ENCODE measurements at places on chromosomes 2 and 18.
A peak's percentile ranks its signal among the peaks of the same experiment; 100 is the strongest.

DNA sequence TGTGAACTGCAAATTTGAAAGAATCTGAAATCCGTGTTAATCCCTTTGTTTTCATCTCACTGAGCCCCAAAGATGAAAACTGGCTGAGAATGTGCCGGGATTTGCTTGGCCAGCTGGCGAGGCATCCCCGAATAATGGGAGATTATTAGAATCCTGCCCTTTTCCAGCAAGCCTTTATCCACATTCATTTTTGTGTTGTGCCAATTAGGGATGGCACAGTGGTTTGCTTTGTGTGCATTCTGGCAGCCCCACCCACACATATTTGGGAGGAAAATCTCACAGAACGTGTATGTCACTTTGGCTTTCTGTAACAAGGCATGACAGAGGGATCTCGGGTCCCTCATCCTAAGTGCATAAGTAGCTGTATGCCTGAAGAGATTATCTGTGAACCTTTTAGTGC, 405.8 kb upstream of the FAM98A start:
- no peak overlapping the region for H3K27ac ChIP-seq
- H3K36me3 ChIP-seq, result no peaks in the 10 kb centered on the region
- no peaks in the 10 kb centered on the region for H3K4me1 ChIP-seq

GRCh38 chr2:207505728-207506127, 24.0 kb upstream of the CREB1 start:
- H3K27me3 ChIP-seq, result no peaks in the 10 kb centered on the region
- no peak for DNase-seq
- peaks cover 1% of the 10 kb centered on the region for H3K36me3 ChIP-seq
- H3K27ac ChIP-seq, result peak overlapping the region; percentile 30
- H3K4me1 ChIP-seq, result peaks cover 62% of the 10 kb centered on the region

GRCh38 chr18:7879717-7880116, 312.6 kb downstream of the PTPRM start:
- no peaks in the 10 kb centered on the region for H3K4me1 ChIP-seq
- no peak for DNase-seq
- no peaks in the 10 kb centered on the region for H3K27me3 ChIP-seq

DNA sequence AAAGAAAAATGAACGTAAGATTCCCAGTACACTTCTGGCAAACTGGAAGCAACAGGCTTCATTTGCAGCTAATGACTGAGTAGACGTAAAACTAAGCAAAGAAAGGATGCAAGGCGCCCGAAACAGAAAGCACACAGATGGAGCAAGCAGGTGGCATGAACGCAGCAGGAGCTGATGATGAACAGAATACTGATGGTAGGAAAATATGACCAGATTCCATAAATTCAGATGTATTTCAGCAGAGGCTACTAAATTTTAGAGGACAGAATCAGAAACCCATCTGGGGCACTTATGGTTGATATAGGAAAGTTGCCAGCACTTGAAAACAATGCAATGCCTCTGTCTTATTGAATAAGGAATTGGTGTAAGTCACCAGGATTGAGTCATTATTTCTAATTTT, 658.7 kb upstream of the LINC00305 start:
- H3K4me3 ChIP-seq, result no peak overlapping the region
- no peak for DNase-seq
- H3K27ac ChIP-seq, result no peak overlapping the region
- no peaks in the 10 kb centered on the region for H3K4me1 ChIP-seq

DNA sequence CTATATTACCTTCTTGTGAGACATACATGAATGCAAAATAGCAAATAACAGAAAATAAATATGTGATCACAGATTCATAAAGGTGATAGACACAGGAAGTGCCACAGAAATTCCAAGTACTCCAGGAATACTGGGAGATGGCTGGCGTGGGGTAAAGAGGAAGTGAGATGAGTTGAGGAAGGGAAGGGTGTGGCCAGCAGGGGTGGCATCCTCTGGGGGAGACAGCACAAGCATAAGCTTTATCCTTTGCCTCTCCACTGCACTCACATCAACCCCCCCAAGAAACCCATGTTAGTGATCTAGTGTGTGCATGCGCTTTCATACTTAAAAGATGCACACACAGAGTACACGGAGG, 94.8 kb upstream of the B3GNT7 start:
- no peaks in the 10 kb centered on the region for H3K36me3 ChIP-seq
- H3K4me3 ChIP-seq, result no peak overlapping the region
- H3K27ac ChIP-seq, result no peak overlapping the region
- no peak for DNase-seq
- peaks cover 5% of the 10 kb centered on the region for H3K27me3 ChIP-seq

DNA sequence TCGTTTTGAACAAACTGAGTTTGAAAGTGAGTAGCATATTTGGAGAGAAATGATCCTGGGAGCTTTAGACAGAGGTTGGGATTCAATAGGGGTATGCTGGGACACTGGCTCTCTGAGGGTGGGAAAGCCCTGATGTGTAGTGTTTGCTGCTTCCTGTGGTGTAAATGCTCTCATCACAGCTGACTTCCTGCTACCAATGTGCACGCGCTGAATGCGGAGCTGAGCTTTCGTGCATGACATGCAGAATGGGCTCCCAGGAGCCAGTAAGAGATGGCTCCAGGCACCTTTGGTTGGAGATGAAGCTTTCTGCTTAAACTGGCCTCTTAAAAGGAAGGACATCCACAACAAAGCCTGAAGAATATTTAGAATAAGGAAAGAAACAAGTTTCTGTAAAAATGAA, 224.1 kb upstream of the CCDC150 start:
- H3K36me3 ChIP-seq, result no peaks in the 10 kb centered on the region
- no peak overlapping the region for H3K27ac ChIP-seq
- H3K4me3 ChIP-seq, result peak overlapping the region; percentile 32

- no peak overlapping the region for H3K4me3 ChIP-seq
- no peak for DNase-seq
- no peak overlapping the region for H3K27ac ChIP-seq
- H3K36me3 ChIP-seq, result no peaks in the 10 kb centered on the region
- peaks cover 13% of the 10 kb centered on the region for H3K4me1 ChIP-seq
- H3K27me3 ChIP-seq, result peaks cover 14% of the 10 kb centered on the region
These were observed 44.4 kb downstream of the ALPK2 start for GRCh38 chr18:58584200-58585127.

DNA sequence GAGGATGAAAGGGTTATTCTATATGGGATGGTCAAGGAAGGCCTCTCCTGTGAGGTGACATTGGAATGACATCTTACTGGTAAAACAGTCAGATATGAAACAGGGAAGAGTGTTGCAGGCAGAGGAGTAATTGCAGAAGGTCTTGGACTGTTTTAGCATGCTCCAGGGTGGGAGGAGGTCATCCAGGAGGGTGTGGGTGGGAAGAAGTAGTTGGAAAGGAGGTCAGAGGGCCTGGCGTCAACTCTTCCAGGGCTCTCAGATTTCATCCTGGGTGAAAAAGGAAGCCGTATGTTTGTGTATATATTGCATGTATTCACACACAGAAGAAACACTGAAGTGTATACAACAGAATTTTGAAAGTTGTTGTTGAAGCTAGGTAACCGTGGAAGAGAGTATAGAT, 48.2 kb downstream of the ATP9B start:
- DNase-seq, result no peak
- no peak overlapping the region for H3K27ac ChIP-seq
- H3K36me3 ChIP-seq, result peaks cover 11% of the 10 kb centered on the region
- no peaks in the 10 kb centered on the region for H3K27me3 ChIP-seq
- no peak overlapping the region for H3K4me3 ChIP-seq

- H3K4me1 ChIP-seq, result no peaks in the 10 kb centered on the region
- H3K4me3 ChIP-seq, result no peak overlapping the region
- no peaks in the 10 kb centered on the region for H3K36me3 ChIP-seq
- no peak for DNase-seq
- H3K27me3 ChIP-seq, result peaks cover 2% of the 10 kb centered on the region
- H3K27ac ChIP-seq, result no peak overlapping the region
These were observed 100.5 kb upstream of the GLI2 start for GRCh38 chr2:120635146-120635545.

- H3K4me3 ChIP-seq, result no peak overlapping the region
- DNase-seq, result no peak
- no peak overlapping the region for H3K27ac ChIP-seq
- H3K36me3 ChIP-seq, result no peaks in the 10 kb centered on the region
- H3K4me1 ChIP-seq, result no peaks in the 10 kb centered on the region
- peaks cover 7% of the 10 kb centered on the region for H3K27me3 ChIP-seq
These were observed 18.5 kb upstream of the IL36G start for GRCh38 chr2:112959109-112959812.

DNA sequence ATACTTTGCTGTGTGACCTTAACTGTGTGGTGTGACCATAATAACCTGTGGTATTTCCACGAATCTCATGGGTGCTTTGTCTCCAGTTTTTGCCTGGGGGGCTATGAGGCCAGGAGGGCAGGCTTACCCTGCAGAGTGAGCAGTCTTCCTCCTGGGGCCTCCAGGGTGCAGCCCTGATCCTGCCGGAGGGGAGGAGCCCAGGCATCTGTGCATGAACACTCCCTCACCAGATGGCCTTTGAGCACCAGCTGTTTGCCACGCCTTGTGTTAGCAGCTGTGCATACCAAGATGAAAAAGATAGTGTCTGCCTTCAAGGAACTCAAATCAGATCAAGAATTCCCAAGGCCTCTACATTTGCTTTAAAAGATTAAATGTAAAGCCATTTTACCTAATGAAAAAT, 75.0 kb upstream of the RBM44 start:
- H3K4me1 ChIP-seq, result peaks cover 42% of the 10 kb centered on the region
- H3K27me3 ChIP-seq, result no peaks in the 10 kb centered on the region
- H3K36me3 ChIP-seq, result peaks cover 32% of the 10 kb centered on the region
- peak overlapping the region; percentile 18 for H3K27ac ChIP-seq
- H3K4me3 ChIP-seq, result no peak overlapping the region
- DNase-seq, result no peak

DNA sequence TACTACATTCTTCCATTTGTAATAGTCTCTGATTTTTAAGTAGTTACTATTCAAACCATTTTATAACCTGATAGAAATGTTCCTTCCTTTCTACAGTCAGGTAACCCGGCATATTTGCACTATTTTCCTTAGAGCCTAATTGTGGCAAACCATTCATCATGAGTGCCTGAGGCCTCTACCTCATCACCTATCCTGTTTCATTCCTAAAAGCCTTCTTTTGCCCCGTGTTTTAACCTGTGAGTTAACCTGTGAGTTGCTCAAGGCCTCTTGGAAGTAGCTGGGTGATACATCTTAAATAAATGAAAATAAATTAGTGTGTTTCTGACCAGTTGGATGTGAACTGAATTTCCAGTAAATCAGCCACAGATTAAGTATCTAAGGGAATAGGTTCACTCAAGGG, 6.5 kb upstream of the KLHL29 start:
- no peak for DNase-seq
- no peak overlapping the region for H3K27ac ChIP-seq
- no peaks in the 10 kb centered on the region for H3K36me3 ChIP-seq
- H3K4me1 ChIP-seq, result peaks cover 12% of the 10 kb centered on the region
- H3K4me3 ChIP-seq, result no peak overlapping the region

GRCh38 chr2:120968307-120969015, 232.8 kb downstream of the GLI2 start:
- H3K27ac ChIP-seq, result no peak overlapping the region
- no peaks in the 10 kb centered on the region for H3K4me1 ChIP-seq
- H3K4me3 ChIP-seq, result no peak overlapping the region

- peaks cover 42% of the 10 kb centered on the region for H3K27me3 ChIP-seq
- H3K4me3 ChIP-seq, result no peak overlapping the region
- H3K27ac ChIP-seq, result no peak overlapping the region
- H3K4me1 ChIP-seq, result no peaks in the 10 kb centered on the region
- no peaks in the 10 kb centered on the region for H3K36me3 ChIP-seq
These were observed 6.8 kb downstream of the CPLX4 start for GRCh38 chr18:59311631-59312030.

DNA sequence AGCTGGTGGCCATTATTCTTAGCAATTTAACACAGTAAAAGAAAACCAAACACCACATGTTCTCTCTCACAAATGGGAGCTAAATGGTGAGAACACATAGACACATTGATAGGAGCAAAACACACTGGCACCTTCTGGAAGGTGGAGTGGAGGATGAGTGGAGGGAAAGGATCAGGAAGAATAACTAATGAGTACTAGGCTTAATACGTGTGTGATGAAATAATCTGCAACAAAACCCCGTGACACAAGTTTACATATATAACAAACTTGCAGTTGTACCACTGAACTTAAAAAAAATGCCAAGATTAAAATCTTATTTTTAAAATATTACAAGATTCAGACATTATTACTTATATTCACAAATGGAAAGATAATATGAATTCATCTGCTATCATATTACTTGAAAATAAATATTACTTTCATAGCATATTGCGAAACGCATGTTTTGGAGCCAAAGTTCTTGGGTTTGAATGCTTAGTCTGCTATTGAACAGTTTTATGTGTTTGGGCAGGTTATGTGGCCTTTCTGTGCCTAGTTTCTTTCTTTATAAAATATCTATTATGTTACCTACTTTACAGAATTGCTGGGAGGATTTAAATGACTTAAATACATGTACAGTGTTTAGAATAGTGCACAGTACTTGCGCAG, 20.5 kb downstream of the ANKRD62 start:
- no peaks in the 10 kb centered on the region for H3K4me1 ChIP-seq
- peaks cover 17% of the 10 kb centered on the region for H3K27me3 ChIP-seq
- no peak for DNase-seq
- no peaks in the 10 kb centered on the region for H3K36me3 ChIP-seq
- H3K4me3 ChIP-seq, result no peak overlapping the region

DNA sequence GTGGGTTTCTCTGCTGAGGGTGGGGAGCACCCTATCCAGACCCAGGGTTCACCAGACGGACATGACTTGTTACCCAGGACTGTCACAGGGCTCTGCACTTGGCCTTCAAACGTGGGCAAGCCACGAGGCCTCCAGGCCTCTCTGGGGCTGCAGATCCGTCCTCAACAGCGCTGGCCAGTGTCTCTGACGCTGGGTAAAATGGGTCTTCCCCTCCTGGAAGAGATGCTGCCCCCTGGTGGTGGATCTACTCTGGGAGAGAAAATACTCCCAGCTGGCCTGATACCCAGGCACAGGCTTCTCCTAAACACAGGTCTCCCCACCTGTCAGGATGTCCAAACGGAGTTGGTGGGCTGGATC, 3.7 kb downstream of the GPR17 start:
- H3K36me3 ChIP-seq, result no peaks in the 10 kb centered on the region
- H3K27ac ChIP-seq, result no peak overlapping the region
- no peak overlapping the region for H3K4me3 ChIP-seq
- H3K4me1 ChIP-seq, result peaks cover 5% of the 10 kb centered on the region

DNA sequence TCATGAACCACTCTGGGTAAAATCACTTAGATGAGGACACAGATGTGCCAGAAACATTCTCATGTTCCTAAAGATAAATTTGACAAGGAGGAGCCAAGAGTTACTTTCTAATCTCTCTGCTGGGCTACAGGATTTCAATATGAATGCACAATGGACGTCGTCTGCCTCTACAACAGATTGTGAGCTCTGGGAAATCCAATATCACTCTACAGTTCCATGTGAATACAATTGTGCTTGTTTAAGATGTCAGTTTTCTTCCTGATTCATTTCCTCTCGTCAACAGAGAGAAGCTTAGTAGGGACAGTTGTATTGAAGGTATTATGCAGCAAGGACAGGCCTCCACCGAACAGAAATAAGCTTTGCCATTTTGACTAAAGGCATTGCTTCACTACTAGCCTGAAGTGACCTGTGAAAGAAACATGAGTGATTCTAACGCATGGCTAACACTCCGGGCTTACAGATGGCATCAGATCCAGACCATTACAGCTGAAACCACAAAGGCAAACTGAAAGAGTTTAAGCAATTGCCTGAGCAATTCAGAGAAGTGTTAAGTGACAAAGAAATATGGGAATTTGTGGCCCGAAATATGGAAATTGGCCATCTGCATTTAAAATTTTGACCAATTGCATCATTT, 1591.5 kb downstream of the LRP1B start:
- H3K4me1 ChIP-seq, result no peaks in the 10 kb centered on the region
- no peaks in the 10 kb centered on the region for H3K27me3 ChIP-seq
- H3K36me3 ChIP-seq, result no peaks in the 10 kb centered on the region
- no peak overlapping the region for H3K4me3 ChIP-seq
- H3K27ac ChIP-seq, result no peak overlapping the region
